ENCODE measurements at places on chromosomes 2 and 18. TPM values are rescaled to one million over a fixed set of nuclear protein-coding genes. Genes with fewer than 3 reads are reported as not detected.

Gene ING5
- total RNA-seq, result 30.1 TPM

Gene GPR45
- not detected for total RNA-seq

Gene NR4A2
- total RNA-seq, result 0.57 TPM

Gene COLEC12
- total RNA-seq, result not detected

Gene COL3A1
- under 0.01 TPM for total RNA-seq

Gene FN1
- 4,076 TPM for total RNA-seq

Gene TSN
- 50.4 TPM for total RNA-seq

Gene FAM228A
- total RNA-seq, result not detected

Gene SUMO1
- 121 TPM for total RNA-seq

Gene XRCC5
- total RNA-seq, result 184 TPM

Gene NPPC
- total RNA-seq, result not detected

Gene ALMS1
- total RNA-seq, result 9.6 TPM

Gene TCF23
- total RNA-seq, result not detected

Gene ATOH8
- not detected for total RNA-seq

Gene RIT2
- total RNA-seq, result not detected

Gene GAREM2
- 0.34 TPM for total RNA-seq

Gene C1GALT1C1L
- under 0.01 TPM for total RNA-seq

Gene PPP1R1C
- total RNA-seq, result 0.68 TPM

Gene SLC19A3
- total RNA-seq, result 0.36 TPM

Gene WIPF1
- total RNA-seq, result 0.14 TPM

Gene GKN1
- total RNA-seq, result not detected

Gene SLC38A11
- 0.07 TPM for total RNA-seq

Gene DNAH6
- total RNA-seq, result 0.14 TPM

Gene MFSD2B
- not detected for total RNA-seq

Gene IL36RN
- 2.0 TPM for total RNA-seq

Gene PMAIP1
- 58.2 TPM for total RNA-seq

Gene C2orf72
- not detected for total RNA-seq

Gene UGT1A5
- total RNA-seq, result not detected

Gene ASAP2
- 25.6 TPM for total RNA-seq

Data from nasal cavity respiratory epithelium epithelial cell of viscerocranial mucosa (primary cell).